ENCODE measurements at places on chromosomes 12 and 14.

- no peak for DNase-seq
These were observed 126.9 kb upstream of the PRICKLE1 start for GRCh38 chr12:42716491-42716891.

DNA sequence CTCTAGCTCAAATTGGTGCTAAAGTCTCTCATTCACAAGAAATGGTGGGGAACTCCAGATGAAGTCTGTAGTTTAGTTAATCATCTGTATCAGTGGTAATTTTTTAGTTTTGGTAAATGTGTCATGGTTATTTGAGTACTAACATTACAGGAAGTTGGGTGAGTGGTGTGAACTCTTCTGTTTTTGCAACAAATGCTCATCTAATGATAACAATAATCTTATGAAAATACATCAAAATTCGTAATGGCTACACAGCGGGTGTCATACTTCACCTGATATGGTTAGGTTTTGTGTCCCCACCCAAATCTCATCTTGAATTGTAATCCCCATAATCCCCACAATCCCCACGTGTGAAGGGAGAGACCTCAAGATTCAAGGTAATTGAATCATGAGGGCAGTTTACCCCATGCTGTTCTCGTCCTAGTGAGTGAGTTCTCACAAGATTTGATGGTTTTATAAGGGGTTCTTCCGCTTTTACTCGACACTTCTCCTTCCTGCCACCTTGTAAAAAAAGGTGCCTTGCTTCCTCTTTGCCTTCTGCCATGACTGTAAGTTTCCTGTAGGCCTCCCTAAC, 209.3 kb upstream of the FOXN3 start:
- no peak for DNase-seq

DNA sequence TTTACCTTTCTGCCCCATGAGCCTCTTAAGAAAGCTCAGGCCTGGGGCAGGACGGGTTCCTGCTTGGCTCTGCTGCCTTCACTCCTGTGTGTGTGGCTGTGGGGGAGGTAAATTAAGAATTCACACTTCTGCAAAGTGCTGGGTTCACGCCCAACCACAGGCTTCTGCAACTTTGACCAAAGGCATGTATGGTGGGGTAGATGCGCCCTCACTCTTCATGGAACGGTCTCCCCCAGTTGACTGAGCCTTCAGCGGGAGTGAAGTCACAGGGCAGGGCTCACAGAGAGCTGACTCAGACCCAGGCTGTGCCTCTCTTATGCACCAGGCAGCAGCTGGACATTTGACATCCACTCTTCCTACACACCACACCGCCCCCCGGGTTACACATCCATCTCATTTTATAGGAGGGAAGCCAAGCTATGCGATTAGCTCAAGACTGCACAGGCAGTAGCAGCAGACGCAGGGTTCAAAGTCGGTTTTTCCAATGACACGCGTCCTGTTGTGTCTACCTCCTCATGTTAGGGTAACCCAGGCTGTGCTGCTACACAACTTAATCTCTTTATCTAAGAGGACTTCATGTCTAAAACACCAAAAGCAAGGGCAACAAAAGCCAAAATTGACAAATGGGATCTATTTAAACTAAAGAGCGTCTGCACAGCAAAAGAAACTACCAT, 15.4 kb upstream of the BCL11B start:
- DNase-seq: no peak

GRCh38 chr14:101022121-101022520, 118.6 kb upstream of the RTL1 start:
- DNase-seq: peak; percentile 49

DNA sequence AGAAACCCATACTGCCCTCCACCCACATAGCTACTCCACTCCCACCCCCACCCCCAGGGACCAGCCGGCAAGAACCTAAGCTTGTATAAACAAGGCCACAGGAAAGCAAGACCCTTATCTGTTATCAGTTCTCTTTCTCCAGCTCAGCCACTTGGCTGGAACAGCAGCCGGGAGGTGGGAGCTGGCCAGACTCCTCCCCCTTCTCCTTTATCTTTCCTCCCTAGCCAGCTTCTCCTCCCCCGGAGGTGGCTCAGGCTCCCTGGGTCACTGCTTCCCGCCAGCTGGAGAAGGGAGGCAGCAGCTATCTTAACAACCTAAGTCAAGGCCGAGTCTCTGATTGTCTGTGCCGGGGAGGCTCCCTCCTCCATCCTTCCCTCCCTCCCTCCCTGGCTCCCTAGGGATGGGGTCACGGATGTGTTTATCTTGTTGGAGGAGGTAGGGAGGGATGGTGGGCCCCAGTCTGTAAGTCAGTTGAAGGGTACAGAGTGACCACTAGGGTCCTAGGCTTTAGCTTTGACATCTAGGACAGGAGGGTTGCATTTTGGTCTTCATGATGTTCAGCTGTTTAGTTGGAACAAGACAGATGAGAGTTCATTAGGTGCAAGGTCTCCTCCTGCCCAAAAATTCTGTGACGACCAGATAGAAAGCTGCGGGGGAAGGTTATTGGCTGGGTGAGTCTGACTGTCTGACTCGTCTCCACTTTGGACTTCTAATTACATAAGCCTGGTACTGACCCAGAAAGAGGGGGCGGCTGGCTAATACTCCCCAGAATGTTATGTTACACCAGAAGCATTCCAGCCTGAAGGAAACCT, 29.7 kb downstream of the ZFP36L1 start:
- DNase-seq: no peak

- DNase-seq: no peak
These were observed 125.4 kb upstream of the PLEKHA5 start for GRCh38 chr12:19003987-19004619.

DNA sequence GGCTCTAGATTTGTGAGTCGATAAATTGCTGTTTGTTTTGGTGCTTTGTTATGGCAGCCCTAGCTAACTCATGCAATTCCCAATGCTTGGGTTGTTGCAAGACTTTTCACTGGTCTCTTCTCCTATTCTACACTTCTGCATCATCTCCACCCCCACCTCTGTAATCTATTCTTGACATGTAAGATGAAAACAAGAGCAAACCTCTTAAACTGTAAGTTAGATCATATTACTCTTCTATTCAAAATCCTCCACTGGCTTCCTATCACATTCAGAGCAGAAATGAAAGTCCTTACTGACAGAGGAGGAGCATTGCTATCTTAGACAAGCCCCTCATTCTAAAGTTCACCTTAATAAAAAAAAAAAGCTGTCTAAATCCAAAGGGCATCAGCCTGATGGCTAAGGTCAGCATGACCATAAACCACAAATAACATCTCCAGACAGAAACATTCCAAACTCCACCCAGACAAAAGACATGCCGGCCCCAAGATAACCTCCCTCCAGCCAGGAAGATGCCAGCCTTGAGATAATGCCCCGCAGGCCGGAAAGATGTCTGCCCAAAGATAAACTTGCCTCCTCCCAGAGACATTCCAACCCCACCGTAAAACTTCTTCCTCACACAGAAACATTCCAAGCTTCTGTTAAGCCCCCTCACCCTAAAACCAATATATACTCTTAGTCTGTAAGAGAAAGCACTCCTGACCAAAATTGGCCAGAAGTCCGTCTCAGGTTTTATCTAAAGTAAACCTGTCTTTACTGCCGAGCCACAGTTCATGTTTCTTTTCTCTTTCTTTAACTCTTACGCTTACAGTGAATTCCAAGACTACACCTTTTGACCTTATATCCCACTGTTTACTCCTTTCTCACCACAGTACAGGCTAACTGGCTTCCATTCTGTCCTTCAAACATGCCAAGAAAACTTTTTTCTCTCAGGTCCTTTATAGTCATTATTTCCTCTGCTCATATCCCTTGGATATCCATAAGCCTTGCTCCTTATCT, 308.9 kb downstream of the KCNH5 start:
- DNase-seq: no peak

- DNase-seq: no peak
These were observed 134.4 kb downstream of the BCAT1 start for GRCh38 chr12:24814379-24815113.

GRCh38 chr14:42715316-42715715, 1108.6 kb downstream of the LRFN5 start:
- no peak for DNase-seq

GRCh38 chr12:46406352-46407027, 33.9 kb upstream of the SLC38A2 start:
- no peak for DNase-seq

DNA sequence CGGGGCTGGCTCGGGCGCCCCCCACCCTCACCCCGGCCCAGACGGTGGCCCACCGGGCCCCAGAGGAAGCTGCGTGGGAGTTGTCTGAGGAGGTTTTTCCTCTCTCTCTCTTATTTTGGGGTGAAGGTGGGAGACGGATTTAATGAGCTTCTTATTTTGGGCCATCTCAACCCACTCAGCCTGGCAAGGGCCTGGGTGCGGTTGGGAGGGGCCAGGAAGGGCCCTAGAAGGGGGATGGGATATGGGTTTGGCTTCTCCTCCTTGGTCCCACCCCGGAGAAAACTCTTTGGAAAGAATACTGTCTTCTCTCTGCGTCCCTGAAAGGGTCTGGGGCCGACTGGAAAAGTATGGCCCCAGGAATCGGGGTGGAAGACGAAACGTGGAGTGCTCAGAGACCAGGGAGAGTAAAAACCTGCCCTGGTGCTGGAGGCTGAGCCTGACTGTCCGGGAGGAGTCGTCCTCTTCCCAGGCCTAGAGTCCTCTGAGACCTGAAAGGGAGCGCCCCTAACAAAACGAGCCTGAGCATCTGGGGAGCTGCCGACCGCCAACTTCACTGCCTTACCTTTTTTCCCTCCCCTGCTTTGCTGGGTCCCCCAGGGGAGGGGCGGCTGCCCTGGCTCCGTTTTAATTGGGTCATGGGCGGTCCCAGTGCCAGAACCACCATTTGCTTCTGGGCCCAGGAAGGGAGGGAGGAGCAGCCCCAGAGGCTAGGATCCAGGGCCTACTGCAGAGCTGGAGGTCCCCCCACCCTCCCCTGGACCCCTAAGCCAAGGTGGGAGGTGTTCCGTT, 1.6 kb downstream of the MMP14 start:
- DNase-seq: no peak

- no peak for DNase-seq
These were observed 133.0 kb downstream of the CPNE8 start for GRCh38 chr12:38772437-38772836.

DNA sequence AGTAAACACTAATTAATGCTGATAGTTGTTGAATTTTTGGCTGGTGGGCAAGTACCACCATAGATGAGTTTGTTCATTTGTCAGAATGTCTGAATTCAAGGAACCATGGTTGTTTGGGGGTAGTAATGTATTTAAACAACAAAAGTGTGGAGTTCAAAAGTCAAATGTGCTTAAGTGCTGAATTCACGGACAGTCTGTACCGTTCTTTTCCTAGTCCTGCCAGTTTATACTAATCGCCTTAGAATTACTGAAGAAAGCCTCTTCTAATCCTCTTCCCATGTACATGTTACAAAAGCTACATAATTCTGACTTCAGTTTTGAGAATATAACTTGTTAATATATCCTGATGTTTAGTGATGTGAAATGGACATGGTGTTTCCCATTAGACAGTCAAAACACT, 2.7 kb downstream of the NAA25 start:
- no peak for DNase-seq

GRCh38 chr12:125674554-125675338, 609.5 kb downstream of the AACS start:
- no peak for DNase-seq

DNA sequence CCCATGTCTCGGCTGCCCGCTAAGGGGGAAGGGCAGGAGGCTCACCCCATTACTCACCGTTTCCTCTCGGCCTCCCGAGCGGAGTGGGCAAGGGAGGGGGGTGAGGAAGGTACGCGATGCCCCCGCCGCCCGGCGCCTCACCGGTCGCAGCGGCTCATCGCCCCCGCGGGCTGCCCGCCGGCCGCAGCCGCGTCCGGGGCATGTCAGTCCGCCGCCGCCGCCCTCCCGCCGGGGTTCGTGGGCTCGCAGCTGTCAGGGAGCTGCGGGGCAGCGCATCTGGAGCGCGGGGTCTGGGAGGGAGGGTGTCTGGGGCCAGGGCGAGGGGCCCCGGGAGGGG, 461 bp downstream of the SLC8A3 start:
- DNase-seq: no peak

GRCh38 chr12:69359531-69360347, at the start of gene YEATS4:
YEATS4 (plus strand) TSS chr12:69359743; CDS start chr12:69359973, 230 bp downstream.
- DNase-seq: peak; percentile 95

- DNase-seq: no peak
These were observed 104.4 kb downstream of the SSPN start for GRCh38 chr12:26299751-26300150.

GRCh38 chr12:52260361-52261207, 13.9 kb upstream of the KRT86 start:
- no peak for DNase-seq

- no peak for DNase-seq
These were observed 27.4 kb downstream of the PCNX1 start for GRCh38 chr14:70934502-70935134.

- no peak for DNase-seq
These were observed 16.0 kb downstream of the PROX2 start for GRCh38 chr14:74859757-74860552.

GRCh38 chr14:85296456-85297210, 233.3 kb upstream of the FLRT2 start:
- DNase-seq: no peak

GRCh38 chr14:94612580-94613554, 676 bp downstream of the SERPINA3 start:
- no peak for DNase-seq

- DNase-seq: no peak
These were observed 112.3 kb upstream of the NCOR2 start for GRCh38 chr12:124679533-124680371.

DNA sequence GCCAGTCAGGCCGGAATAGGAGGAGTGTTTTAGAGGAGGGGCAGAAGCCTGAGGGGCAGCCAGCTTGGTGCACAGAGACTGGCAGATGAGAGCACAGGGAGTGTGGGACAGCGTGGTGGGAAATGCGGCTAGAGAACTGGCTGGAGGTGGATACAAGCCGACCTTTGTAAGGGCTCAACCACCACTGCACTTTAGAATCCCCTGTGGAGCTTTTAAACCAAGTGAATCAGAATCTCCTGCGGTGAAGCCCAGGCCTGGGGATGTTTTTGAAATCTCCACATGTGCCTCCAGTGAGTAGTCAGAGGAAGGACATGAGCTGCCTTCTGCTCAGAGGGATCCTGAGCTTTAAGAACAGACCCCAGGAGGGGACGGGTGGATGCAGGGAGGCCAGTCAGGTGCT, 10.9 kb upstream of the PCED1B start:
- DNase-seq: no peak

GRCh38 chr12:98821866-98822265, 176.8 kb downstream of the APAF1 start:
- DNase-seq: no peak

DNA sequence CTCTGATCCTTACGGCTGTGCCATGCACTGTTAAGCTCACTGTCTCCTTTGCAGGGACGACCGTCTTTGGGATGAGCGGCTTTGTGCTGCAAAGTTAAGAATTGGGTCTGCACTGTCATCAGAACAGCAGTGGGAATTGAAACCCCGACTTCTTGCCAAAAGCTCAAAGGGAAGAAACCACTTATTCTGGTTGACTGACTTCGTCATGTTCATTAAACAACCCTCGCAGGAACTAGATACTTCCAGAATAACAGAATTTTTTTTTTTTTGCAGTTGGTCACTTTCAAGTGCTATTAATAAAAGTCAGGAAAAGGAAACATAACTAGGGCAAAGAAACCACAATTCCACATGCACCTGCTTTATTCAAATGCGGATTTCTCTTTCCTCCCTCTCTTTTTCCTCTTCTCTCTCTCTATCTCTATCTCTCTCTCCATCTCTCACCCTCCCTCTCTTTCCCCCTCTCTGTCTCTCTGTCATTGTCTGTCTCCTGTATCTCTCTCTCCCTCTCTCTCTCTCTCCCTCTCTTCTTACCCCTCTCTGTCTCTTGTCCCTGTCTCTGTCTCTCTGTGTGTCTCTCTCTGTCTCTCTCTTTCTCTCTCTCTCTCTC, 12.3 kb upstream of the GLT1D1 start:
- DNase-seq: peak; percentile 8

- no peak for DNase-seq
These were observed 238.6 kb upstream of the DDHD1 start for GRCh38 chr14:53391631-53392285.
